ENCODE measurements at places on chromosomes 3 and 15.

- DNase-seq, result no peak
These were observed 58.7 kb downstream of the MORC1 start for GRCh38 chr3:109059264-109059663.

DNA sequence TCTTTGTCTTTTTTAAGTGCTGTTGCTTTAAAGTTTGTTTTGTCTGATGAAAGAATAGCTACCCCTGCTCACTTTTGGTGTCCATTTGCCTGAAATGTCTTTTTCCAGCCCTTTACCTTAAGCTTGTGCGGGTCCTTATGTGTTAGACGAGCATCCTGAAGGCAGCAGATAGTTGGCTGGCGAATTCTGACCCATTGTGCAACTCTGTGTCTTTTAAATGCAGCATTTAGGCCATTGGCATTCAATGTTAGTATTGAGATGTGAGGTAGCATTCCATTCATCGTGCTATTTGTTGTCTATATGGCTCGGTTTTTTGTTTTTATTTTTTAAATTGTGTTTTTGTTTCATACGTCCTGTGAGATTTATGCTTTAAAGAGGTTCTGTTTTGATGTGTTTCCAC is 55.0 kb downstream of the ZDHHC19 start:
- DNase-seq, result no peak

GRCh38 chr15:76846782-76847181 is 58.4 kb downstream of the SCAPER start:
- DNase-seq, result no peak

DNA sequence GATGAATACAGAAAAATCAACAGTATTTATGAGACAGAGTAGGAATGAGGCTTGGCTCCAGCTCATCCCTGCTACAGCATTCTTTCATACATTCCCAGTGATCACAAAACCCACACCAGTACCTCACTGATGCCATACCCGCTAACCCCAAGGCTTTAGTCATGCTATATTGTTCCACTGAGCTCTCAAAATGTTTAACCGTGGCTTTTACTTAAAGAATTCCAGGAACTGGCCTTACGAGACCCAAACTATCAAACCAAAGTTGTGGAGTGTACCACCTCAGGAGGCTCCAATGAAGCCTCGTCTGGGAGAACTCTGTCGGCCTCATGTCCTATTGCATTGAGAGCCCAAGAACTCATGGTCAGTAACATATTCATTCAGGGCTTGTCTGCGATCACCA is 278.9 kb downstream of the ULK4 start:
- DNase-seq, result no peak

GRCh38 chr3:190586631-190587011 is 72.7 kb downstream of the IL1RAP start:
- no peak for DNase-seq

DNA sequence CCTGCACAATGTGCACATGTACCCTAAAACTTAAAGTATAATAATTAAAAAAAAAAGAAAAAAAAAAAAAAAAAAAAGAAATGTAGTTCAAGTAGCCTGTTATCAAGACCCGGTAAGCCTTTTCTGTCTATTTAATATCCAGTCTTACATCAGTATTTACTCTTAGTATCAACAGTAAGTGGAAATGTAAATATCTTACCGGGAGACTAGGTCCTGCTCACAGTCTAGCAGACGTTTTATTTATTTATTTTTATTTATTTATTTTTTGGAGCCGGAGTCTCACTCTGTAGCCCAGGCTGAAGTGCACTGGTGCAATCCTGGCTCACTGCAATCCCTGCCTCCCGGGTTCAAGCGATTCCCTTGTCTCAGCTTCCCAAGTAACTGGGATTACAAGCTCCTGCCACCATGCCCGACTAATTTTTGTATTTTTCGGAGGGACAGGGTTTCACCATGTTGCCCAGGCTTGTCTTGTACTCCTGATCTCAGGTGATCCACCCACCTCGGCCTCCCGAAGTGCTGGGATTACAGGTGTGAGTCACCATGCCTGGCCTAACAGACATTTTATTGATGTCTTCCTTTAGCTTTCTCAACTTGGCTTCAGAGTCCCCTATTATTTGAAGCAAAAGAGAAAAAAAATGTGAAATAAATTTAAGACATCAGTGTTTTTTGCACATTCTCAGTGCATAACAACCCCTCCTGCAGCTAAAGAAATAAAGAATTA is 19.9 kb downstream of the C2CD4B start:
- no peak for DNase-seq

DNA sequence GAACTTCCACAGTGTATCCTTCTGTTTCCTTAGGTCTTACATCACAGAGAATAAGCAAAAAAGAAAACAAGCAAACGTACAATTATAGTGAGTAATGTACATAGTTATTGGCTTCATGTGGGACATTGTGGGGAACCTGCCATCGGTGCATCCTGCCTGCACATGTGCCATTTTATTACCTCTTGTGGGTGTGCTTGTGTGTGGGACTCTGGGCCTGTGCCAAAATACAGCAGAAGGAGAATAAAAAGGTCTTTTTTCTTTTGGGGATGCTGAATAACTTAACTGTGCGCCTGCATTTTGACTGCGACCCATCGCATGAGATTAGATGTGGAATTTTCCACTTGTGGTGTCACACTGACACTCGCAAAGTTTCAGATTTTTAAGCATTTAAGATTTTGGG is 169.6 kb upstream of the DCBLD2 start:
- no peak for DNase-seq
